ENCODE measurements at places on chromosomes 4 and X.

GRCh38 chr4:117378942-117379341 is 293.6 kb upstream of the TRAM1L1 start:
- no peak for DNase-seq

GRCh38 chr4:152805818-152806217 is 26.1 kb downstream of the ARFIP1 start:
- no peak for DNase-seq

DNA sequence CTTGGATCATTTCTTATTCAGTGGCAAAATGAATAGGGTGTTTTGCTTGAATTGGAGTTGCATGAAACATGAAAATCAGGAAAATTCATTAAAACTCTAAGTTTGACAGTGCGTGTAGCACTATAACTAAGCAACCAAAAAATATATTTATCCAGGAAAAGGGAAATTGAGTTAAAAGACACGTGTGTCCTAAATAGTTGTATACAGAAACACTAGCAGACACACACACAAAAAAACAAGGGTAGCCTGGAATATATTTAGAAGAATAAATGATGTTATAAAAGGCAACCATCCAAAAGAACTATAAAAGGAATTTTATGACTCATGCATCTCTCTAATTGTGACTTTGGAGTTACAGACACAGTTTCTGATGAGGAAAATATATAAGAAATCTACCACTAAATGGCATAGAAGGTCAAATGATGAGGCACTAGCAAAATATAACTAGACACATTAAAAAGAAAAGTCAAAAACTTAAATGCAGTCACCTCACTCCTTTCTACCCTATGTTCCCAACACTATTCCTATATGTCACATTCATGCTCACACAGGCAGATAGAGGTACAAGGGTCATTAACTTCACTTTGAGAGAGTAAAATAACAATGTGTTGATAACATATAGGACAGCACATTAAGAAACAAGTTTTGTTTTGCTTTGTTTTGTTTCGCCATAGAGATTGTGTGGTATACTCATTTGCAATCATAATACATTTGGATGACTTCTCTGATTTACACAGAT is 793.6 kb upstream of the INTU start:
- no peak for DNase-seq

- DNase-seq, result no peak
Observed at GRCh38 chrX:50407976-50408375, 62.6 kb downstream of the DGKK start.

GRCh38 chrX:24167719-24168472 is 18.4 kb downstream of the ZFX start:
- DNase-seq, result no peak

DNA sequence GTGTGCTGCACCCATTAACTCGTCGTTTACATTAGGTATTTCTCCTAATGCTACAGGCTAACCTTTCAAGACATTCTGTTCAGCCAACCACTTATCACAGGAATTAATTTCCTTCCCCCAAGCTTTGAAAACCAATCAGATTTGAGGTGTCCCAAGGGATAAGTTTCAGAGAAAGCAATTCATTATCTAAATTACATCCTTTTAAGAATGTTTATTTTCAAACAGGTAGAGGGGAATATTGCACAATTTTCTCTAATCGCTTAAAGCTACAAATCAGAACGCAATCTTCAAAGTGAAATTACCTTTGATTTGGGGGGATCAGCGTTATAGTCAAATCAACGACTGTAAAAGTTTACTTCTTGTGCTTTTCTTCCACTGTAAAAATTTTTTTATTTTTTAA is 1.6 kb downstream of the CLOCK start:
- DNase-seq, result no peak

DNA sequence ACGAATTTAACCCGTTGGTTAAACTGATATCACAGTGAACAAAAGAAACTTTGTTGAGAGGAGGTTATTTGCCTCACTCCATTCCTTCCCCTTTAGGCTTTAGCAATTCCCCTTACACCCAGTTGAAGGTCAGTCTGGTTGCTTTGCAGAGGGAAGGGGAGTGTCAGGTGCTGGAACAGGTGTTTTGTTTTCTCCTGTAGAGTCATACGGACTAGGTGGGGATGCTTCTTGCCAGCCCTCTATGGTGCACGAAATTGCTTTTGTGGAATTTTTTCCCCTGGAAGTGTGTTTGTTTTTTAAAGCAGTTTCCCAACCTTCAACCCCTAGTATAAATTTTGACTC is 33.1 kb downstream of the DLG3 start:
- no peak for DNase-seq

GRCh38 chrX:21781525-21781924 is 23.6 kb upstream of the SMPX start:
- no peak for DNase-seq

DNA sequence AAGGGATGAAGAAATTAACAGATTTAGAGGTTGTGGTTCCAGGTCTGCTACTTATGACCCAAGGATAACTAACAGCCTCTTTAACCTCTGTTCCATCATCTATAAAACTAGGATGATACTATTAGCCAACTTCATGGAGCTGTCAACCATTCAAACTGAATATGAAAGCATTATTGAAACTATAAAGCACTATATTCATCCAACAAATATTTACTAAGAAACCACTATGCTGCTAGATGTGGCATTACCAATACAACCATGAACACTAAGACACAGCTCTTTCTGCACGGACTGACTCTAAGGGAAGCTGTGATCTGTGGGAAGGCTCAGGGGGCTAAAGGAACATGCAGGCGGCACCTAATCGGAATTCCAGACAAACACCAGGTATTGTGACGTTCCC is 66.0 kb downstream of the APBB2 start:
- no peak for DNase-seq

DNA sequence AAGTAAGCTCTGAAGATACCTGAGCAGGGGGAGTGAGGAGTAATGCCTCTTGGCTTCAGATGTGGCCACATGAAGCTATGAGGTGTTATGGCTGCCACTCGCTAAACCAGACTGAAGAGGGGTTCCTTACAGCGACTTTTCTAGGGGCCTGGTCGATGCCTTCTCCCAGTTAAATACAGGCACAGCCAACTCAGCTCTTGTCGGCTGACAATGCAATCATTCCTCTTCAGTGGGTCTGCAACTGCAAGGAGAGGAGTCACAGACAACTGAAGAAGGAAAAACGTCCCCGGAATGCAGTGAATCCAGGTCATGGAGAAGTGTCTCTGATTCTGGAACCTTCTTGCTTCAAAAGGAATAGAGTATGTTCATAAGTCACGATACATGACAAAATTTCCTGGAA is 106.4 kb downstream of the RNF150 start:
- DNase-seq, result no peak

All from HEK293T (cell line).